ENCODE measurements at places on chromosomes 4 and X.

DNA sequence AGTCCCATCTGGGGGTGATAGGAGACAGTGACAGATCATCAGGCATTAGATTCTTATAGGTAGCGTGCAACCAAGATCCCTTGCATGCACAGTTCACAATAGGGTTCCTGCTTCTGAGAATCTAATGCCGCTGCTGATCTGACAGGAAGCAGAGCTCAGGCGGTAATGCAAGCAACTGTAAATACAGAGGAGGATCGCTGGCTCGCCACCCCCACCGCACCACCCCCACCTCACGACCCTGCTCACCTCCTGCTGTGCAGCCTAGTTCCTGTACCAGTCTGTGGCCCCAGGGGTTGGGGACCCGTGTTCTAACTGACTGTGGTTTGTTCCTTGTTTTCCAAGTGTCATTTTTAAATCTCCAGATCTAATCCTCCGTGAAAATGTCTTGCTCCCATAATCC lies 89.0 kb upstream of the MAPK10 start:
- DNase-seq, result no peak

DNA sequence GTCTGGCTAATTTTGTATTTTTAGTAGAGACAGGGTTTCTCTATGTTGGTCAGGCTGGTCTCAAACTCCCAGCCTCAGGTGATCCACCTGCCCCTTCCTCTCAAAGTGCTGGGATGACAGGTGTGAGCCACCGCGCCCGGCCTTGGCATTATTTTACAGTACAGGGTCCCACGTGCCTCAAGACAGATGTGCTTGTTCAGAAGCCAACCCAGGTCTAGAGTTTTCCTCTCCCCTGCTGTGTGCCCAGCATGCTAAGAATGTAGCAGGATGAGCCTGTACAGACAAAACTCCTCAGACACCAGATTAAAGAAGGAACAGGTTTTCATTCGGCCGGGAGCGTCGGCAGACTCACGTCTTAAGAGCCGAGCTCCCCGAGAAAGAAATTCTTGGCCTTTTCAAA lies 42.2 kb downstream of the CRLF2 start:
- no peak for DNase-seq

DNA sequence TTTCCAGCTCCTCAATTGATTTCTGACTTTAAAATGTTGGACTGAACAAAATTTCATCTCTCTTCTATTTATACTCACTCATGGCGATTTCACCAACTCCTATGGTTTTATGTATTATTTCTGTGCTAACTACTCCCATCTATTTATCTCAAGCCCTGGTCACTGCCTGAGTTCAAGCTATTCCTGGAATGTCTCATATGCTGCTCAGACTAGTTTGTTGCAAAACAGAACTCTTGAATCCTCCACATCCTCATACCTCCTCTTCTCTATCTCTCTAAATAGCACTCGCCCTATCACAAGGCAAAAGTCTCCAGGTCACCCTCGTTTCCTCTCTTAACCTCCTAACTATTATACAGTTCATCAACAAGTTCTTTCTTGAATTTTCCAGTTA lies 19.0 kb upstream of the DDX60 start:
- DNase-seq, result no peak

DNA sequence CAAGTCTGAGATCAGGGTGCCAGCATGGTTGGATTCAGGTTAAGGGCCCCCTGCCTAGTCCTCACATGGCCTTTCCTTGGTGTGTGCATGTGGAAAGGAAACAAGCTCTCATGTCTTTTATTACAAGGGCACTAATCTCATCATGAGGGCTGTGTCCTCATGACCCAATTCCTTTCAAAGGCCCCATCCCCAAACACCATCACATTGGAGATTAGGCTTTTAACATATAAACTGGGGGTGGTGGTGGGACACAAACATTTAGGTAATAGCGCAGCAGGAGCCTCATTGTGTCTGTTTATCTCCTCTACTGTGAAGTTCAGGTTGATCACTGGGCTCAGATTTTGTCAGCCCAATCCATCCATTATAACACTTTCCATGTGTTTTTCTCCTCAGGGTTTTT lies 41.0 kb downstream of the BEX3 start:
- DNase-seq, result no peak

GRCh38 chrX:72142094-72142793 lies 10.5 kb upstream of the RTL5 start:
- DNase-seq, result no peak

GRCh38 chr4:7017446-7018048 lies 25.6 kb upstream of the TADA2B start:
- no peak for DNase-seq

- no peak for DNase-seq
These were observed 6.3 kb downstream of the UBA6 start for GRCh38 chr4:67694662-67695061.

GRCh38 chr4:10806953-10807645 lies 122.5 kb upstream of the CLNK start:
- DNase-seq, result no peak

DNA sequence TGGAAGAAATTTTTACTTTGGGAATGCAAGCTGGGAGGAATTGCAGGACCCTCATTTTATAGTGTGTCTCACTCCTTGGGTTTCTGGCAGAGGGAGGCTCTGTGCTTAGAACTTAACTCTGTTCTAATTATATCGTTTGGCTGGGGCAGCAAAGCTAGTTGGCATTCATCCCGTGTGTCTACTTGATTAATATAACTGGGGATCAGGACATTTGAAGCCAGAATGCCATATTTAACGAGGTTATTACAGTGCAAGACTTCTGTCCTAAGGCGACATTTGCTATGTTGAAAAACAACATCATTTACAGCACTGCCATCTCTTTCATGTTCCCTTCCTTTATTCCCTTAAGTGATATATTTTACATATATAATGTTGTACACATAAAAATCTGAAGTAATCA lies 179.1 kb upstream of the TBC1D9 start:
- no peak for DNase-seq

GRCh38 chr4:13203101-13203500 lies 281.0 kb downstream of the RAB28 start:
- DNase-seq, result no peak

DNA sequence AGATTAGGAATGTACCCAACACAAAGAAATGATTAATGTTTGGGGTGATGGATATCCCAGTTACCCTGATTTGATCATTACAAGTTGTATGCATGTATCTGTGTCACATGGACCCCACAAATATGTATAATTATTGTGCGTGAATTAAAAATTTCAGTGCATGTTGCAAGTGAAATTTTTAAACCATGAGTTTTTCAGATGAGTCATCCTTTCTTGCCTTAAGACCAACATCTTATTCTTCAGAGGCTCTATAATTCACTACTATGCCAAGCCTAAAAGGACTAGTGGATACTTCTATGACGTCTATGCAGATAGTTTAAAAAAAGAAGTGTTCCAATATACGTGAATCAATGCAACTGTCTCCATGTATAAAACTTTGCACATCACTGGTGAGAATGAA lies 113.0 kb upstream of the SH3RF1 start:
- no peak for DNase-seq

- DNase-seq, result no peak
These were observed 11.7 kb downstream of the TLR7 start for GRCh38 chrX:12878536-12878935.

DNA sequence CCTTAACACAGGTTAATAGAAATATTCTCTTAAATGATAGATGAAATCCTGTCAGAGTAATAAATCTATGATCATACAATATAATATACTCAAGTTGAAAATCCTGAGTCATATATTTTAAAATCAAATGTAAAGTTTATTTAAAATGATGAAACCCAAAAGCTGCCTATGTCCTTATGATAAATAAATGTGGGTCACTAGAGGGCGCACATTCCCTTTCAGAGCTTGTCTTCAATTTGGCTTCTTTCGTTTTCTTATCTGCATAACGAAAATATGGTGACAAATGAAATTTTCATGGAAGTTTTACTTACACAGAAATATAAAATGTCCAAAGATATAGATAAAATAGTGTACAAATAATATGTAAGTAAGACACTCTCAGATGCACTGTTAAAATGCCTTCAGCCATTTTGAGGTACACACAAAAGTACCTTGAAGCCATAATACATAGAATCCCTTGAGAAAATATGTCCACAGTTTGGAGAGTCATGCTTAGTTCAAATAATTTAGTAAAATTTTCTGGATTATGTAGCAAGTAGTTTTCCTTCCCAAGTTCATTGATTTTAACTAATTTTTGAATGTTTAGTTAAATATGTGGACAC lies 680.4 kb downstream of the DMD start:
- peak; percentile 7 for DNase-seq

GRCh38 chrX:94400488-94400887 lies 726.5 kb downstream of the FAM133A start:
- no peak for DNase-seq

- no peak for DNase-seq
These were observed 46.5 kb downstream of the HADH start for GRCh38 chr4:108036213-108036612.

GRCh38 chr4:54173281-54173912 lies 55.7 kb upstream of the PDGFRA start:
- DNase-seq, result no peak

DNA sequence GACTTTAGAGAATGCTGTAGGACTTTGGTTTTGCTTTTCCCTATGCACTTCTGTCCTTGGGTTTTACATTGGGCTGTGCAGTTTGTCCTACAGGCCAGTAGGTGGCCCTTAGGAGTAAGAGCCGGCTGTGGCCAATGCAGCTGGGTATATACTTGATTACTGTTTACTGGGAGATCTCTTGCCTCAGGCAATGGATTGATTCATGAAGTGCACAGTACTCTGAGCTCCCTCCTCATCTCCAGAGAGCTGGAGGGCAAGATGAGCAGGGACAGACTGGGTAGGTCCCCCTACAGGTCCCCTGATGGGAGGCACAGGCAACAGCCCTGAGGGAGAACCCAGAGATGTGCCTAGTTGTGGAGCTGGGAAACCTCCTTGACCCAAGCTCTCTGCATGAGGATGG lies 103.8 kb upstream of the QRFPR start:
- no peak for DNase-seq

- DNase-seq, result no peak
These were observed 105.0 kb upstream of the PAQR3 start for GRCh38 chr4:79044141-79044659.

GRCh38 chrX:19723427-19723826 lies 164.0 kb downstream of the SH3KBP1 start:
- no peak for DNase-seq

- no peak for DNase-seq
These were observed 29.7 kb upstream of the LCORL start for GRCh38 chr4:18051281-18051680.

DNA sequence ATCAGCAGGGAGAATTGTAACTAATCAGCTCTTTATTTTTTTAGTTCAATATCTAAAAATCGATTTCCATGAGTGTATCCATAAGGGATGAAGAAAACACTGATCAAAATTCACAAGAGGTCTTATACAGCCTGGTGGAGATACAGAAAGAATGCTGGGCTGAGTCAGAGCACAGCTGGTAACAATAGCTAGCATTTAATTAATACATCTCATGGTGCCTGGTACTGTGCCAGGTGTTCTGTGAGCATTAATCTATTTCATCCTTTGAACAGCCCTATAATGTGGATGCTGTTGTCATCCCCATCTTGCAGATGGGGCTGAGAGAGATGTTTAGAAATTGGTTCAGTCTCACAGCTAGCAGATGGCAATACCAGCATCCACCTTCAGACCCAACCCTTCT lies 250.9 kb upstream of the RPS6KA3 start:
- no peak for DNase-seq

DNA sequence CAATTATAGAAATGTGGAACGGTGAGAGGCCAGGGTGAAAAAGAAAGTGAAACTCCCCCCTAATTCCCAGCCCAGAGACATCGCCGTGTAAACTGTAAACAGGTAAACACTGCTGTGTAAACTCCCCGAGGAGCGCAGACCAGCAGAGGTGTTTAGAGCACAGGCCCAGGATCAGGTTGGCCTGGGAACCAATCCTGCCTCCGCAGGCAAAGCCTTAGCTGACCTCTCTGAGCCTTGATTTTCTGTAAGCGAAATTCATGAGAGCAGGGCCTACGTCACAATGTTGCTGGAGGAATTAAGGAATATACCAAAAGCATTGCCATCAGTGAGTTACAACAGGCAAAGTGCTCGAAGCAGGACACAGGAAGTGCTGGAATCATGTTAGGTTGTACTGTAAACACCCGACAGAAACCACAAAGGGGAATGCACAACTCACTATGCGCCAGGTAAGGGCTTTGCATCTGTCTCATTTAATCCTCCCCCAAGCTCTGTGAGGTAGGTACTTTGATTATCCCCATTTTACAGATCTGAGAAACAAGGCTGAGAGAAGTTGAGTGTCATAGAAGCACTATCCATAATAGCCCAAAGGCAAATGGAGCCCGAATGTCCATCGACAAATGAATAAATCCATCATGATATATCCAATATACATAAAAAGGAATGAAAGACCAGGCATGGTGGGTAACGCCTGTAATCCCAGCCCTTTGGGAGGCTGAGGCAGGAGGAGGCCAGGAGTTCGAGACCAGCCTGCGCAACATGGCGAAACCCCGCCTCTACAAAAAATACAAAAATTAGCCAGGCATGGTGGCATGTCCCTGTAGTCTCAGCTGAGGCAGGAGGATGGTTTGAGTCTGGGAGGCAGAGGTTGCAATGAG lies 30.7 kb upstream of the KIAA0232 start:
- DNase-seq, result no peak

- DNase-seq, result no peak
These were observed 43.7 kb upstream of the TADA2B start for GRCh38 chr4:6999172-7000086.

GRCh38 chrX:155747520-155747919 lies 133.6 kb upstream of the VAMP7 start:
- no peak for DNase-seq

DNA sequence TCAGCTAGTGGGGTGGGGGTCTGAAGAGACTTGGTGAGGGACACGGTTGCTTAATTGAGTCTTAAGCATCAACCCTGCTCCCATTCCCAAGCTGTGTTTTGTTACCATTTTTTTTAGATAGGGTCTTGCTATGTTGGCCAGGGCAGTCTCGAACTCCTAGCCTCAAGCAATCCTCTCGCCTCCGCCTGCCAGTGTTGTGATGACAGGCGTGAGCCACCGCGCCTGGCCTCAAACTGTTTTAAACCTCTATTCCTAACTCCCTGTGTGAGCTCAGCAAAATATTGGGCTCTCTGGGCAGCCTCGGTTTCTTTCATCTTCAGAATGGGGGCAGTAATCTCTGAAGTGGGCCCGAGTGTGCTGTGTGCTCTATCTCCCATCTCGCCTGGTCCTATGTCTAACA lies 26.3 kb upstream of the BCORL1 start:
- no peak for DNase-seq

DNA sequence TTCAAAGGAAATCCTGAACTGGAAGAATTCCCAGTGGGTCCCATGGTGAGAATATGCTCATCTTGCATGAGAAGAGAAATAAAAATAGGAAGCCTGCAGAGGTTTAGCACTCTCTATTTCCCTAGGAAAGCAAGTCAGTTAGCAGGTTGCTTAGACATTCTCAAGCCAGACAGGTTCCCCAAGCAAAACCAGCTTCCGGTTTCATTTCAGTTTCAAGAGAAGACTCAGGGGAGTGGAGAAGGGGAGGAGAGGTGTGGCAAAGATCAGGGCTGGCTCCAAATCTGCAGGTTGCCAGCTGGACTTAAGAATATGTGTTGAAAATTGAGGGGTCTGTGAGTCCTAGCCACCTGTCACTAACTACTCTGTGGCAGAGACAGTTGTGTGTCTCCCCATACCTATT lies 107.5 kb downstream of the CLNK start:
- DNase-seq, result no peak

Data from hematopoietic multipotent progenitor cell treated with erythropoietin and hydrocortisone succinate and interleukin-3 and kit ligand, for 15 days (in vitro differentiated cells).